OCI-LY7 (cell line): ENCODE measurements at places on chromosomes 1 and 21. TPM values are rescaled to one million over a fixed set of nuclear protein-coding genes. Genes with fewer than 3 reads are reported as not detected.

ROR1 gene
- total RNA-seq, result 1.4 and 2.5 TPM in 2 replicates

DNA sequence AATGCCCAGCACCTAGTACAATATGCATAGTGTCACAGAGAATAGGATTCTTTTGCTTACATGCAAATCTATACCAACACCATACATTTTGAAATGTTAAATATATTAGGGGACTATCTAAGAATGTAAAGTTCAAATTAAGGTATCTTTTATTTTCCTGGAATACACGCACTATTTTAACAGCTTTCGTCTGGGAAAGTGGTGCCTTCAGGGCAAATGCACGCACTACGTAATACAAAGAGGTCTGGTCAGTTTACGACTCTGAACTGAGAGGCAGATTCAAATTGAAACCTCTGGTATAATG is 931 bp downstream of the FUBP1 start:
- no peak for DNase-seq

TEDDM1 gene
- total RNA-seq, result not detected in 2 replicates

GRCh38 chr1:169768161-169768560 is 26.5 kb downstream of the METTL18 start:
- DNase-seq, result no peak

GRCh38 chr1:177355575-177355974 is 184.8 kb downstream of the BRINP2 start:
- peak; percentile 11 for DNase-seq

DNA sequence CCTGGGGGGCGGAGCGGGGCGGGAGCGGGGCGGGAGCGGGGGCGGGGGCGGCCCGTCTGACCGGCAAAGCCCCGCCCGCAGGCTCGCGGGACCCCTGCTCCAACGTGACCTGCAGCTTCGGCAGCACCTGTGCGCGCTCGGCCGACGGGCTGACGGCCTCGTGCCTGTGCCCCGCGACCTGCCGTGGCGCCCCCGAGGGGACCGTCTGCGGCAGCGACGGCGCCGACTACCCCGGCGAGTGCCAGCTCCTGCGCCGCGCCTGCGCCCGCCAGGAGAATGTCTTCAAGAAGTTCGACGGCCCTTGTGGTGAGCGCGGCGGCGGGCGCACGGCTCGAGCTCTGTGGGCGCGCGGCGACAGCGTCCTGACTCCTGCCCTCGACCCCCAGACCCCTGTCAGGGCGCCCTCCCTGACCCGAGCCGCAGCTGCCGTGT is 21.2 kb downstream of the AGRN start:
- no peak for DNase-seq

DNA sequence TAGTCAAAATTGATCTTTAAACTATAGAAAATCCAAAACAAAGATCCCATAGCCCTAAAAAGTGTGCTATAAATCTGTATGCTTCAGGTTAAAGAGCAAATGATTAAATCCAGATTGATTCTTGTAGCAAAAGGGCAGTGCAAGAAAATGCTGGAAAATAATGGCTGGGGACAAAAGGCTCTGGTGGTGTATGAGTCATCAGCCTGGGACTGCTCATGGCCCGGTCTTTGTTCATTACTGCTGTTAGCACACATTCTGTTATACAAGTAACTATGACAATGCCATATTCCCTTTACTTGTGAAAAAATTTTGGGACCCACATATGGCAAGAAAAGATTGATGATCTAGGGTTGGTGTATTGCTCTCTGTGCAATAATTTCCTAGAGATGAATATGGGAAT is 89.1 kb downstream of the RWDD3 start:
- no peak for DNase-seq

FCGR3B gene
- not detected in 2 replicates for total RNA-seq
